DMS53 (cell line): ENCODE measurements at places on chromosomes 5 and 9.

DNA sequence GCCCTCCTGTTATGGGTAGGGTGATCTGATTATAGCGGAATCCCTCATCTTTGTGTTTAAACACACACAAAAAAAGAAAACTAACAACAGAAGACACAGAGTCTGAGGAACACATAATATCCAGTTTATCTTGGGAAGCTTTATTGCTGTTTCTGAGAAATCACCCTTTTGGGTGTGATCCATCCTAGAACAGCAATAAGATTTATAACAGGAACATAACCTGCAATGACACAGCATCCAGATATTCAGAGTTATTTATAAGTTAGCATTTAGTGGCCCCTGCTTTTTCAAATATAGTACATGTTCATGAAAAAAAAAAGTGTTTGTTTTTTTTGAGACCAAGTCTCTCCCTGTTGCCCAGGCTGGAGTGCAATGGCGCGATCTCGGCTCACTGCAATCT lies 79.9 kb downstream of the RFK start:
- no peak for DNase-seq

DNA sequence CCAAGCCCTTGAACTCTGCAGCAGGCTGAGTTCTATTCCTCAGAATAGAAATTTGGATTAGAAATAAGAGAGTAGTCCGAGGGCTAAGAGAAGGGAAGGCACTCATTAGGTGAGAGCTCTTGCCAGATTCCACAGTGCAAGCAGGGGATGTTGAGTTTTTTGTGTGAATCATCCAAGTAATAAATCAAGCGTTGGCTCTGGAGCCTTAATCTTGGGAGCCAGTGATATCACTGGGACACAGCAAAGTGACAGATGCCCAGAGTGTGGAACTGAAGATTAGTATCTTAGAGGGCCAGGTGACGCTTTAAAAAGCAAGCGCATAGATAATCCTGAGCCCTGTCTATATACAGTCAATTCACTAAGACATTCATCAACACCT lies 60.3 kb downstream of the FOXD1 start:
- peak; percentile 42 for DNase-seq

- no peak for DNase-seq
Measured at GRCh38 chr9:126842977-126843799, 17.3 kb upstream of the ZBTB34 start.

GRCh38 chr9:132698989-132699388 lies 28.7 kb downstream of the GTF3C4 start:
- DNase-seq, result no peak

GRCh38 chr9:81791076-81791475 lies 101.7 kb upstream of the TLE1 start:
- DNase-seq, result no peak

- peak; percentile 66 for DNase-seq
Measured at GRCh38 chr9:69223605-69224004, 49.5 kb downstream of the TJP2 start.

GRCh38 chr9:127898433-127899127 lies 823 bp downstream of the ST6GALNAC6 start:
- peak; percentile 56 for DNase-seq

- DNase-seq, result no peak
Measured at GRCh38 chr9:136906266-136906665, 19.9 kb downstream of the TRAF2 start.
